ENCODE measurements at places on chromosomes 2 and 18. TPM values are rescaled to one million over a fixed set of nuclear protein-coding genes. Genes with fewer than 3 reads are reported as not detected.

Gene MYCN
- 2.1 TPM for total RNA-seq

Gene C18orf63
- total RNA-seq = not detected

Gene EPHA4
- total RNA-seq = 16.9 TPM

Gene HOXD13
- total RNA-seq = not detected

Gene LYG2
- total RNA-seq = not detected

Gene DYSF
- 3.2 TPM for total RNA-seq

Gene IL37
- not detected for total RNA-seq

Gene DES
- 97.8 TPM for total RNA-seq

Gene DQX1
- total RNA-seq = not detected

Gene KCNK3
- total RNA-seq = 1.1 TPM

Gene MOCOS
- 35.5 TPM for total RNA-seq

Gene TXNDC2
- total RNA-seq = 0.91 TPM

Gene ERMN
- not detected for total RNA-seq

Gene GAREM1
- 7.7 TPM for total RNA-seq

Gene EVA1A
- 1.2 TPM for total RNA-seq

Gene CHRNG
- total RNA-seq = not detected

Gene XDH
- total RNA-seq = 0.12 TPM

Gene EGR4
- total RNA-seq = not detected

Gene DOK1
- total RNA-seq = 16.0 TPM

Gene CCDC102B
- 4.0 TPM for total RNA-seq

Gene RPRD1A
- total RNA-seq = 43.1 TPM

Gene CHST9
- 0.10 TPM for total RNA-seq

Gene PTMA
- total RNA-seq = 1,301 TPM

Gene MC4R
- not detected for total RNA-seq

Gene ARMC9
- total RNA-seq = 31.9 TPM

Gene HMSD
- total RNA-seq = not detected

Gene SOX11
- total RNA-seq = not detected

Gene NEU2
- total RNA-seq = not detected

Gene ADNP2
- 11.5 TPM for total RNA-seq

Gene TTC27
- 12.9 TPM for total RNA-seq

Gene CD207
- total RNA-seq = not detected

Gene SGPP2
- total RNA-seq = 3.3 TPM

Gene ERFE
- total RNA-seq = 0.20 TPM

Gene STON1
- total RNA-seq = 52.5 TPM
